ENCODE measurements at places on chromosomes 12 and 14.
A peak's percentile ranks its signal among the peaks of the same experiment; 100 is the strongest.

GRCh38 chr12:112322441-112322840, 59.8 kb downstream of the HECTD4 start:
- no peak for DNase-seq

GRCh38 chr12:30845676-30846075, 80.9 kb upstream of the TSPAN11 start:
- no peak for DNase-seq

DNA sequence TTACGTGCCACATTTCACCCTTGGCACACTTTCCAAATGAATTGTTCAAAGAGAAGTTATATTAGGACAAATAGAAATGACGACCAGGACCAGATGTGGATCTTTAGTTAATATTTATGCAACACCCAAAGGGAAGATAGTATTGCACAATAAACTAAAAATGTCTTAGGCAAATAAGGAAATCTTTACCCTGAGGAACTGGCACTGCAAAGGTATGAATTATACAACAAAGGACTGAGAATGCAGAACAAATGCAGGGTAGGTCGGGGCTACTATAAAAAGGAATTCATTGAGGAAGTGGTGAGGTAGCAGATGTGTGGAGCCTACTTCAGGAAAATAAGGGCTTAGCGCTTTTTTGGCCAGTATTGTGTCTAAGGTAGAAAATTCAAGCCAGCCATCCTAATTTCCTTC, 3.9 kb upstream of the TMTC2 start:
- DNase-seq: no peak

- no peak for DNase-seq
Measured at GRCh38 chr14:102672410-102672960, 80.0 kb downstream of the RCOR1 start.

GRCh38 chr12:111780615-111781014, 13.9 kb downstream of the ALDH2 start:
- DNase-seq: no peak

DNA sequence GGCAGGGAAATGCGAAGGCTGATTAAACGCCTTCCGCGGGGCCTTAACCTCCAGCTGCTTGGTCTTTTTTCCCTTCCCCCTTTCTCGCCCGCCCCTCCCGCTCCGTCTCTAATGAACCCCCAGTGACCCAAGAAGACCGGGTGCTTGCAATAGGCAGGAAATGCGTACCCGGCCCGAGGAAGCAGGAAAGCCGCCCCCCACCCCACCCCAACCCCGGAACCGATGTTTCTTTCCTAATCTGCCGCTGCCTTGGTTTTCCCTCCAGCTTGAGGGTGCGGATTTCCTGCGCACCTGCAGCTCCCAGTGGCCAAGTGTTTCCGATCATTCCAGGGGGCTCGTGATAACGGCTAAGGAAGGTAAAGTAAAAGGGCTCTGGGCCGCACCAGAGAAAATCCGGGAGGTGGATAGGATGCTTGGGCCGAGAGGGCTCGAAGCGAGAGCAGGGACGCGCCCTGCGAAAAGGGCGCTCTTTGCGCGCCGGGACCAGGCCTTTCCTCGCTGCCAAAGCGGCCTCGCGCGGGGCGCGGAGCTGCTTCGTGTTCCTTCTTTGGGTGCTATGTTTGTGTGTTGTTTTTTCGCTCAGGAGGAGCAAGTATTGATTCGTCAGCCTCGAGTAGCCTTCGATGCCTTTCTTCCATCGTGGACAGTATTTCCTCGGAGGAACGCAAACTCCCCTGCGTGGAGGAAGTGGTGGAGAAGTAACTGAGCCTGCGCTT, 983 bp downstream of the MYF6 start:
- no peak for DNase-seq

GRCh38 chr12:63495974-63496373, 172.3 kb downstream of the DPY19L2 start:
- DNase-seq: no peak

- peak; percentile 14 for DNase-seq
Measured at GRCh38 chr12:67068761-67069450, 200.3 kb upstream of the CAND1 start.

- no peak for DNase-seq
Measured at GRCh38 chr12:115960868-115961802, 316.4 kb downstream of the MED13L start.

- DNase-seq: no peak
Measured at GRCh38 chr12:2397356-2398045, 344.7 kb downstream of the CACNA1C start.

- DNase-seq: no peak
Measured at GRCh38 chr12:29086325-29087271, 62.5 kb upstream of the FAR2 start.

DNA sequence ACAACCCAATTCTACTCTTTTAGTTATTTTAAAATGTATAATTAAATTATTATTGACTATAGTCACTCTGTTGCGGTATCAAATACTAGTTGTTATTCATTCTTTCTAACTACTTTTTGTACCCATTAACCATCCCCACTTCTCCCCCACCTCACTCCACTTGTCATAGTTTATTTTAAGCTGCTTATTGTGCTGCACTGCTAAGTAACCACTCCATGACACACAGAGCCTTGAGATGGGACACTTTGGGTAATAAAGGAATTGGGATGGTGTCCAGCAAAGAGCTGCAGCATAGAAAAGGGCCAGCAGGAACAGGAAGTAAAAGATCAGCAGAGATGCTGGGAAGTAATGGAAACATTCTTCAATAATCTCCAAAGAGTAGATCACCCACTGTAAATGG, 123.0 kb downstream of the RPS29 start:
- no peak for DNase-seq

GRCh38 chr12:53214687-53215455, 7.8 kb upstream of the ITGB7 start:
- DNase-seq: no peak

- DNase-seq: no peak
Measured at GRCh38 chr14:59474172-59474571, 9.0 kb upstream of the GPR135 start.

GRCh38 chr12:126953365-126953889, 1313.5 kb upstream of the TMEM132C start:
- DNase-seq: no peak

GRCh38 chr12:103392722-103393121, 103.0 kb downstream of the C12orf42 start:
- DNase-seq: no peak

- no peak for DNase-seq
Measured at GRCh38 chr12:103809154-103809553, 31.9 kb downstream of the NT5DC3 start.

GRCh38 chr14:75944607-75945241, 37.1 kb downstream of the TGFB3 start:
- DNase-seq: no peak

- no peak for DNase-seq
Measured at GRCh38 chr14:24309538-24310264, at the start of gene LTB4R2. TSS of gene LTB4R2 (plus strand) at chr14:24310140. CDS start at chr14:24310665, 525 bp downstream.

DNA sequence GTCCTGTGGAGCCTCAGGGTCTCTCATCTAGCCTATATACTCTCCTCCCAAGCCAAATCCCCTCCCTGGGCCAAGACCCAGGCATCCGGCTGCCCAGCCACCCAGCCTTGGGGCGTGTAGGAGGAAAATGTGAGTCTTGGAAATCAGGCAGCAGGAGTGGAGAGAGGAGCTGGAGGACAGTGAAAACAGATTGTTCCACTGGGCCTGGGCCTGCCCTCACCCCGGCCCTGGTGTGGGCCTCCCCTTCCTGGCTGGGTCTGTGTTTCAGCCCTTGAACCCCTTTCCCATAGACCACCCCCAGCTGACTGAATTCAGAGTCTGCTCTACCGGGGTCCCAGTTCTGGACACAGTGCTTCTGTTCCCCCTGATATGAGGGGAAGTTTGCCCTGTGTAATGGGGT, 6.7 kb downstream of the ITGA5 start:
- no peak for DNase-seq

GRCh38 chr12:132115500-132115899, 28.6 kb downstream of the DDX51 start:
- DNase-seq: no peak

GRCh38 chr14:23640524-23641141, 4.5 kb downstream of the DHRS2 start:
- no peak for DNase-seq

DNA sequence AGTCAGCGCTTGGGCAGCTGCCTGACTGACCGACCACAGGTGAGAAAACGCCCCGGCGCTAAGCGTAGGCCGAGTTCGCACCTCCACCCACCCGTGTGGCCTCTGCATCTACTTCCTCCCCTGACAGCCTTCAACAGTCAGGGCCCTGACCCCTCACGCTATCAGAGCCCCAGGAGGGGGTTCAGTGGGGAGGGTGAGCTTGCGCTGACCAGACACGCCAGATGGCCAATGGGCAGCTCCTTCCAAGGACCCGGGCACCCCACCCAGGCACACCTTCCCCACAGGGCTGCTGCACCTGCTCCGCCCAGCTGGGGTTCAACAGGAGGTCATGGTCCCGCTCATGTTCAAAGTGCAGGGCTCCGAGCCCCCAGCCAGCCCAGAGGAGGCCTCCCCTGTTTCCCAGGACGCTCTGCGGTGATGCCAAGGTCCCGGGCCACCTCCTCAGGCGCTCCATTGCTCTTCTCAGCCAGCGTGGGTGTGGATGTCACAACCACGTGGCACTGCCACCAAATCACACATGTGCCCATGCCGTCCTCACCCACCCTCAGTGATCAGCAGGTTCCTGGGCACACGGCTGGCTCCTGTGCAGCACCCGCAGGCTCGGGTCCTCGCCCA, 48.7 kb upstream of the BCL11B start:
- no peak for DNase-seq

GRCh38 chr12:8958066-8958465, 8.6 kb upstream of the M6PR start:
- DNase-seq: no peak

- no peak for DNase-seq
Measured at GRCh38 chr14:104393898-104394381, 185.6 kb upstream of the C14orf180 start.

- no peak for DNase-seq
Measured at GRCh38 chr12:125892276-125892675, 827.0 kb downstream of the AACS start.

DNA sequence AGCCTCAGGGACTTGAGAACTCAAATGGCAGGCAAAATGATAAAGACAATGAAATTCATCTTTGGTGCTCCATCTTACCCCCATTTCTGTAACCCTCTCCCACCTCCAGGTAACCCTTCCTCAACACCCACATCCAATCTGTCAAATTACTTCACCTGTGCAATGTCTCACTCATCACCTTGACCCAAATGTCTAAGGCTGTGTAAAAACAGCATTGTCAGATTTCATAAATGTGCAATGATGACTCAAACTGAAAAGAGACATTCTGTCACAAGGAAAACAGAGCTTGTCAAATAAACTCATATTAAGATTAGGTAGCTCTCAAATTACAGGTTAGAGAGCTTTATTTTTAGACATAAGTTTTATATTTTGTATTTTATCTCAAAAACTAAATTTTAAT, 19.9 kb upstream of the COCH start:
- no peak for DNase-seq

DNA sequence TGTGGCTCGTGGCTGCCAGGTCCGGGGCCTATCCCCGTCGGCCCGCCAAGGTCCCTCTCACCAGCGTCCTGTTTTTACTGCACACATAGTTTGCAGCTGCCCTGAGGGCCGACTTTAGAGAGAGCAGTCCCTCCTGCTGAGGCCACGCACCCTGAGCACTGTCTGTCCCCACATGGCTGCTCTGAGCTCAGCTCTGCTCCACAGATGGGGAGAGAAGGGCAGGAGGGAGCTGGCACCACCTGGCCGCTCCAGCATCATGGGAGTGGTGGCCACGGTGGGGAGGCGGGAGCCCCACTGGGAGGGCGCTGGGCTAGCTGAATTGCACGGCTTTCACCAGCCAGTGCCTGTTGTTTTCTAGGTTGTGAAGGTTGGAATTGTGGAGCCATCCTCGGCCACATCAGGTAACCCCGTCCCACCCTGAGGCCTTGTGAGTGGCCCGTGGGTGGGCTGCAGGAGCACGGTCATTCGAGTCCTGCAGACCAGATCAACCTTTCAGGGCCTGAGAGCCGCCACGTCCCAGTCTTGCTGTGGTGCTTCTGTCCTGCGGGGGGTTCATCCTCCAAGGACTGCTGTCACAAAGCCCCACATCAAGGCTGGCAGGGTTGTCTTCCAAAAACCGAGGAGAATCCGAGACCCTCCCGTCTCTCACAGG, 7.4 kb upstream of the TEX22 start:
- no peak for DNase-seq

- DNase-seq: no peak
Measured at GRCh38 chr12:130117701-130118100, 44.6 kb upstream of the FZD10 start.

GRCh38 chr12:63808631-63809030, 28.9 kb downstream of the RXYLT1 start:
- DNase-seq: no peak

DNA sequence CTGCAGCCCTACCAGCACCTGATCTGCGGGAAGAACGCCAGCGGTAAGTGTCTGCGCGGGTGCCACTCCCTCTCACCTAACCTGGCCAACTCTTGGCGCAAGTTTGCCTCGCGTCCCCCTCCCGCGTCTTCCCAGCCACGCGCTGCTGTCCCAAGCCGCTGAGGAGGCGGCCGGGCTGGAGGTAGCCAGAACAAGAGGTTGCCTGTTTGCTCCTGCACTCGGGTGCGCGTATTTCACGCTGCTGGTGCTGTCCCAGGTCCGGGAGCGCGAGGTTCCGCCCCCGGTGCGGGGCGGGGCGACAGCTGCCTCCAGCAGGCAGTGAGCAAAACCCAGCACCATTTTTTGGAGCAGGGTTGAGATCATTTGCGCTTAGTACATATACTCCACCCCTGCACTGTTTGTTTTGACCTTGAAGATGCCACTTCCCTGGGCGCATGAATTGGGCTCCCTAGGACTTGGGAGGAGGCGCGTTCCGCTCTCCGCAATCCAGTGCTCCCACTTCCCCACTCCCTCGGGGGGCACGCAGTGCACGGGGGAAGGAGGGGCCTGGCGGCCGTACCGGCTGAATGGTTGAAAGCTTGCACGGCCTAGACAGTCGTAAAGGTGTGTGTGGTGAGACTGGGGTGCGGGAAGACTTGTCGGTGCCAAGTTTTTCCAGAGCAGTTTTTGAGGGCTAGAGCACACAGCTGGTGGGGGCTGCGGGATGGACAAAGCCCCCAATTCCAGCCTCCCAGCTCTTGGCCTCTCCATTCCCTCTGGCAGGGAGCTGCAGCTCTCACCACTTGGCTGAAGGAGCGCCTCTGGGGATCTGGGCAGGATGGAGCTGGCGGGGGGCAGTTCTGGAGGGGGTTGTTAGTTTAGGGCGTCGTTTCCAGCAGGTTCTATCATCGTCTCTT, 226.9 kb upstream of the CRY1 start:
- DNase-seq: no peak

- DNase-seq: no peak
Measured at GRCh38 chr12:72230589-72230988, 41.6 kb upstream of the TRHDE start.

DNA sequence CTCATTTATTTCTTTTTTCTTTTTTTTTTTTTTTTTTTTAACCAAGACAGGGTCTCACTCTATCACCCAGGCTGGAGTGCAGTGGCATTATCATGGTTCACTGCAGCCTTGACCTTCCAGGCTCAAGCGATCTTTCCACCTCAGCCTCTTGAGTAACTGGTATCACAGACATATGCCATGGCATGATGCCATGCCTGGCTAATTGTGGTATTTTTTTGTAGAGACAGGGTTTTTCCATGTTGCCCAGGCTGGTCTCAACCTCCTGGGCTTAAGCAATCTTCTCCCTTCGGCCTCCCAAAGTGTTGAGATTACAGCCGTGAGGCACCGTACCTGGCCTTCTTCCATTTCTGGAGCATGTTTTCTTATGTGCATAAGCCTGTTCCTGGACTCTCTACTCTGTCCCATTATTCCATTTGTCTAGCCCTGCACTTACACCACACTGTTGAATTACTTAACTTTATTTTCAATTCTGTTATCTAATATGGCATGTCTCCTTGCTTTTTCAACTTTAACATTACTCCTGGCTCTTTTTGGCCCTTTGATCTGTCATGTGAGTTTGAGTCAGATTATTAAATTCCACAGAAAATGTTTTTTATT, 47.9 kb upstream of the PTGDR start:
- DNase-seq: no peak

All from NCI-H460 (cell line).